Thyroid gland (tissue), 4 donors: ENCODE measurements at places on chromosomes 5 and 9. TPM values are rescaled to one million over a fixed set of nuclear protein-coding genes. Genes with fewer than 3 reads are reported as not detected.
A peak's percentile ranks its signal among the peaks of the same experiment; 100 is the strongest.

DNA sequence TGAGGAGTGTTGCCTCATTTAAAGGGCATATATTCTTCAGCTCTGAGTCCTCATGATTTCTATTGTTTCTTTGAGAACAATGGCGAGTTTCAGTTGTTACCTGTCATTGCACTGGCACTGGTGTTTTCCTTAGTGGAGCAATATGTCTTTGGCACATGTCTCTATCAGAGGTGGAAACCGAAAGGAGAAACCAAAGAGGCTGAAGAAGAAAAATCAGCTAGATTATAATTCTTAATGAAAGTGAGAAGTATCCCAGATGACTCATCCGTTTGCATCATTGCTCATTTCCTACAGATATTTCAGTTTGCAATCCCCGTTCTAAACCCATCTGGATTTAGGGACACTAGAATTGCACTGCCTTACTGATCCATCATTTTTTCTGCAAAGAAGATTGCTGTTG lies 324.6 kb downstream of the TMEM232 start:
- no peak for DNase-seq

DNA sequence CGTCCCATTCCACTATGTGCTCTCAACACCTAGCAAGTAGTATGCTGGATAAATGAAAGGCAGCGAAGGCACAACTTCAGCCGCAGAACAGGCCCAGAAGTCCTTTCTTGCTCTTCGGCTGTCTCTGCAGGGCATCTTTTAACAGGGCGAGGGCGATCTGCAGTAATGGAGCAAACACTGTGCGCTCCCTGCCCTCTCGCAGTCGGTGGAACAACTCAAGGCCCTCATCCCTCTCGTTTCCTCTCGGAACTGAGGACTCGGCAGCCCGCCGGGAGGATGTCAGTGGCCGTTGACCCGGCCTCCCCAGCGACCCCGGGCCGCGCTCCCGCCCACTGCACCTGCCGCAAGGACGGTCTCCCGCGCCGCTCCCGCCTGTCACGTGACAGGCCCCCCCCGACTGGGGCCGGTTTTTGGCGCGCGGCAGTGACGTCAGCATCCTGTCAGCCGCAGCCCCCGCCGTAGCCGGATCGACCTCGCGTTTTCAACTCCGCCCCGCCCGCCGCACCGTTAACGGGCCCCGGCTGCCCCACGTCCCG lies 1.1 kb downstream of the ZNF367 start:
- DNase-seq: peak; percentile 86

DNA sequence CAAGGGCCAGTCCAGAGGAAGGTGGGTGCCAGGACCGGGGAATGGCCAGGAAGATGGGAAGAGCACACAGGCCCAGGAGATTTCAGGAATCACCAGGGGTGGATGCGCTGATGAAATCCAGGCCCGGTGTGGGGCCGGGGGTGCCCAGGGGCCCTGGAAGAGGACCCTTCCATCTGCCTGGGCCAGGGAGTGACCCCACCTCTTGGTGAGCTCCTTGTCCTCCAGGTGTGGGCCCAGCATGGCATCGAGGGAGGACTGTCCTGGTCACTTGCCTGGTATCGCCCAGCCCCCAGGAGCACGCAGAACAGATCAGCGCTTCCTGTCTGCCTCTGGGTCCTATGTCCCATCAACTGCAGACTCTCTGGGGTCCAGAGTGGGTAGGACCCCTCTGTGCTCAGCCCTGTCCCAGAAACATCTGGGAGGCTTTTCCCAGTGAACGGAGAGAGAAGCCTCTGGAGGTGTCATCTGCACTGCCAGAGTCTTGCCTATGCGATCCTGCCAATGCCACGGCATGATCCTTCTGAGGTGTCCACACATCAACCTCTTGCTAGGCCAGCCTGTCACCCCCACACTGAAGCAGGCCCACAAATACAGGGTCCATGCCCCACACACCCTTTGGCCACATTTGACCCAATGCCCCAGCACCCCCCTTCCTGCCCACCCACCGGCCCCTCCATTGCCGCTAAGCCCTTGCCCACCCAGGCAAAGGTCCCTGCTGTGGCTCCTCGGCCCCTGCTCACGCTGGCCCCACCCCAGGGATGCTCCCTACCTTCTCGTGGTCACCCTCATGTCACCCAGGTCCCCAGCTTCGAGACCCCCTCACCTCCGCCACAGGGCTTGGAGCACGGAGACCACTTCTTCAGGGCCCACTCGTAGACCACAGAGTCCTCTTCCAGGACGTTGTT lies 67.2 kb downstream of the ZNF354C start:
- no peak for DNase-seq

DNA sequence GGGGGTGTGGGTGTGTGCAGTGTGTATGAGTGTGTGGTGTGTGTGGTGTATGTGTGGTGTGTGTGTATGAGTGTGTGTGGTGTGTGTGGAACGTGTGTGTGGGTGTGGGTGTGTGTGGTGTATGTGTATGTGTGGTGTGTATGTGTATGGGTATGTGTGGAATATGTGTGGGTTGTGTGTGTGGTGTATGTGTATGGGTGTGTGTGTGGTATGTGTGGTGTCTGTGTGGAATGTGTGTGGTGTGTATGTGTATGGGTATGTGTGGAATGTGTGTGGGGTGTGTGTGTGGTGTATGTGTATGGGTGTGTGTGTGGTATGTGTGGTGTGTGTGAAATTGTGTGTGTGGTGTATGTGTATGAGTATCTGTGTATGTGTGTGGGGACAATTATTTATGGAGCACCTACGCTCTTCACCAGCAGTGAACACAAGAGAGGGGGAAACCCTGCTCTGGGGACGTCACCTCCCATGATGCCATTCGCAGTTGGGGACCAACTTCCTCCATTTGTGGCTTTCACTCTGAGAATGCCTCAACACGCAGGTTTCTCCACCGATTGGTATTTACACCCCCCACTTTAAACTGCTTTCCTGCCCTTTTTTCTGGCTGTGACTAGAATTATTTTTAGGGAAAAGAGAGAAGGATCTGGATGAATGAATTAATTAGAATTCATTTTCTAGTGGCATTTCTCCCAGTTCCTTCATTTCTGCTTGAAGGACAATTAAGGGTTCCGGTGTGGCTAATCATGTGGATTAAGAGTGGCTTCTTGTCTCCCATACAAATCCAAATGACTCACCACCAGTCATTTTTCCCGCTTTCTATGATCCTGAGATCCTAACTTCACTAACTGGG lies 238.1 kb downstream of the ROR2 start:
- no peak for DNase-seq

DNA sequence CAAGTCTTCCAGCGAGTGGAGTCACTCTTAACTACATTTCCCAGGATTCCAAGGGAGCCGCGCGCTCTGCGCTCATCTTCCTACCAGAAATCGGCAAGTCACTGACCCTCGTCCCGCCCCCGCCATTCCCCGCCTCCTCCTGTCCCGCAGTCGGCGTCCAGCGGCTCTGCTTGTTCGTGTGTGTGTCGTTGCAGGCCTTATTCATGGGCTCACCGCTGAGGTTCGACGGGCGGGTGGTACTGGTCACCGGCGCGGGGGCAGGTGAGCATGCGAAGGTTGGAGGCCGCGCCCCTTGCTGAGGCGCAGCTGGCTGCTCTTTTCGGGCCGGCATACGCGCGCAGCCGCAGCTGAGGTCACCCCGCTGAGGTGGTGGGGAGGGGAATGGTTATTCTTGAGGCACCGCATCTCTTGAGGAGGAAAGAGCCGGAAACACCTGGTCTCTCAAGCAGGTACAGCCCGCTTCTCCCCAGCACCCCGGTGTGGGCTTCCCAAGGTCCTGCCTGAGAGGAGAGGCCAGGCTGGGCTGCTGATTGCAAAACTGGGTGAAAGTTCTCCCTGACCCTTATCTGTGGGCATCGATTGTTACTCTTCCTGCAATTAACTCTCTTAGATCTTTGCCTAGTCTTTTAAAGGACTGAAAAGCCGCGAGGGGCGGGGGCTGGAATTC lies at the start of gene HSD17B4:
HSD17B4 (plus strand) TSS at position 125 of the 667 bp plus-strand sequence; CDS start at position 204, 79 bp downstream.
- peak; percentile 94 for DNase-seq

The LNPEP gene
- 59.9 TPM for total RNA-seq

The SVEP1 gene
- 15.5 TPM for total RNA-seq

The IFNA10 gene
- not detected for total RNA-seq

The FLT4 gene
- 60.3 TPM for total RNA-seq

The CARTPT gene
- 3.9 TPM for total RNA-seq

The ARHGEF39 gene
- 0.42 TPM for total RNA-seq

The GHR gene
- total RNA-seq: 14.9 TPM
